Lower lobe of right lung (tissue), 2 donors: ENCODE measurements at places on chromosomes 7 and 10. TPM values are rescaled to one million over a fixed set of nuclear protein-coding genes. Genes with fewer than 3 reads are reported as not detected.

GRCh38 chr7:143383642-143383957 is 2.5 kb downstream of the ZYX start:
- no peak for DNase-seq

GRCh38 chr7:4079956-4080355 is 602.1 kb upstream of the FOXK1 start:
- no peak for DNase-seq

DNA sequence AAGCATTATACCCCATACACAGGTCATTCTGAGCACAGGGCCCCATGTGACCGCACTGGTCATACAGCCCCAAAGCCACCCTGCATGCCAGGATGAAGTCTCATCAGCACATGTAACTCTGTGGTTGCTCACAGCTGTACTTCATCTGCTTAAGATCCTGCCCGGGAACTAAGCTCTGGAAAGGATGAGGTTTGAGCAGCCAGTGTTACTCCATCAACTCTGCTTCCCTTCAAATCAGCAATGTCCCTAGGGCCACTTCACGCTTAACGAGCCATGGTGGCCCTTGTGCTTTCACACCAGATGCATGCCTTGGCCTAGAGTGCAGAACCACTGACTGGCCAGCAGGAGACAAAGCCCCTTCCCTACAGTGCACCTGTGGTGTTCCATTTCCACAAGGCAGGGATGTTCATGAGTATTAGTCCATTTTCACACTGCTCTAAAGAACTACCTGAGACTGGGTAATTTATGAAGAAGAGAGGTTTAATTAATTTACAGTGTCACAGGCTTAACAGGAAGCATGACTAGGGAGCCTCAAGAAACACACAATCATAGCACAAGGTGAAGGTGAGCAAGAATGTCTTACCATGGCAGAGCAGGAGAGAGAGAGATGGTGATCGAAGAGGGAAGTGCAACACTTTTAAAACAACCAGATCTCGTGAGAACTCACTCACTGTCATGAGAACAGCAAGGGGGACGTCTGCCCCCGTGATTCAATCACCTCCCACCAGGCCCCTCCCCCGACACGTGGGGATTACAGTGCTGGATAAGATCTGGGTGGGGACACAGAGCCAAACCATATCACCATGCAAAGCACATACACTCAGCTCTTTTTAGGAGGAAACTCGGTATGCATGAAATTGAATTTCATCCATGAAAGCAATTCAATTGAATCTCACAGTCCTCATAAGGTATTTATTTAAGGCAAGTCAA is 149.0 kb upstream of the CDCA7L start:
- no peak for DNase-seq

DNA sequence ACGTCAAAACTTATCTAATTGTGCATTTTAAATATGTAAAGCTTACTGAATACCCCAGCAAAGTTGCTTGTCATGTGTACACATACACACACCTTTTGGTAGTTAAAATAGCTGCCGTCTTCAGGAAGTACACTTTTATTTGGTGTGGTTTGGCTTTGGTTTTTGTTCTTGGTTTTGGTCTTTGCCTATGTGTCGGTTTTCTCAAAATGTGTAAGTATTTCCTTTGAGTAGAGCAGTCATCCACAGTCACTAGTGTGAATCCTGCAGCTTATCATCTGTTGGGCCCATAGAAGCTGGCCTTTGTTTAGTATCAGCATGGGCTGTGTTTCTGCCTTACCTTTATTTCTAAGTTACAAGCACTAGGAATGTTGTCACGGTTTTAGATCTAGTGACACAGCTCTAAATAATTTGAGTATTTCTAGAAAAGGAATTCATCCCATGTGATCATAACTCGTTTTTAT is 35.3 kb downstream of the NET1 start:
- no peak for DNase-seq

- peak; percentile 62 for DNase-seq
Observed at GRCh38 chr7:151853896-151854719, 22.8 kb downstream of the PRKAG2 start.

DNA sequence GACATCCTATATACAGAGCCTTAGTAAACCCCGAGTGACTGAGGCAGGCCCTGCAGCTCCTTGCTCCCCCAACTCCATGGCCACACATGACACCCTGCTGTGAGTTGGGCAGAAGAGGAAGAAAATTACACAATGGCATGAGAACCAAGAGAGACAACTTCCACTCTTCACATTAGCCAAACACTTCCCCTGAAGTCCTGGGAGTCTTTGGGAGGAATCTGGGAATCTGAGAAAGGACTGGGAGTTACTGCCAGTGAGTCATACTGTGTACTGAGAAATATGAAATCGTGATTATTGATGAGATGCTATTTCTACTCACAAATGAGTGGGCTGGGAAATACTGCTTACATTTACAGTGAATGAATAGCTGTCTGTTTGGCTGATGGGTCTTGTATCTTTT is 116.6 kb downstream of the SPAG6 start:
- DNase-seq = no peak

DNA sequence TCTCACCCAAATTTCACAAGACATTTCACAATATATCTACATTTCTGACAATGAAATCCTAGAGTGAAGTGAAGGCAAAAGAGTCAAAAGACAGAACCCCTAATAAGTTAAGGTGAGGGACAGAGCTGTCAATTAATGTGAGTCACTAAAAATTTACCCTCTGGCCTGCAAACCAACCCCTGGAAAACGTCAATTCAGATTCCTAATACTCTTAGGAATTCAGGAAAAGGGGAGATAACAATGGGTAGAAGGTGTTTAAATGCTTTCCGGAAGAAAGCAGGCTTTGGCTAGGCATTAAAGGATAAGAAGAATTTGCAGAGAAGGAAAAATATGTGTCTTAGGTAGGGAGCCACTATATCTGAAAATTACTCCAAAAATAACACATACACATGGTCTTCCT is 299.6 kb downstream of the INHBA start:
- DNase-seq = no peak

- peak; percentile 61 for DNase-seq
Observed at GRCh38 chr10:35435824-35436223, 99.5 kb downstream of the CCNY start.

DNA sequence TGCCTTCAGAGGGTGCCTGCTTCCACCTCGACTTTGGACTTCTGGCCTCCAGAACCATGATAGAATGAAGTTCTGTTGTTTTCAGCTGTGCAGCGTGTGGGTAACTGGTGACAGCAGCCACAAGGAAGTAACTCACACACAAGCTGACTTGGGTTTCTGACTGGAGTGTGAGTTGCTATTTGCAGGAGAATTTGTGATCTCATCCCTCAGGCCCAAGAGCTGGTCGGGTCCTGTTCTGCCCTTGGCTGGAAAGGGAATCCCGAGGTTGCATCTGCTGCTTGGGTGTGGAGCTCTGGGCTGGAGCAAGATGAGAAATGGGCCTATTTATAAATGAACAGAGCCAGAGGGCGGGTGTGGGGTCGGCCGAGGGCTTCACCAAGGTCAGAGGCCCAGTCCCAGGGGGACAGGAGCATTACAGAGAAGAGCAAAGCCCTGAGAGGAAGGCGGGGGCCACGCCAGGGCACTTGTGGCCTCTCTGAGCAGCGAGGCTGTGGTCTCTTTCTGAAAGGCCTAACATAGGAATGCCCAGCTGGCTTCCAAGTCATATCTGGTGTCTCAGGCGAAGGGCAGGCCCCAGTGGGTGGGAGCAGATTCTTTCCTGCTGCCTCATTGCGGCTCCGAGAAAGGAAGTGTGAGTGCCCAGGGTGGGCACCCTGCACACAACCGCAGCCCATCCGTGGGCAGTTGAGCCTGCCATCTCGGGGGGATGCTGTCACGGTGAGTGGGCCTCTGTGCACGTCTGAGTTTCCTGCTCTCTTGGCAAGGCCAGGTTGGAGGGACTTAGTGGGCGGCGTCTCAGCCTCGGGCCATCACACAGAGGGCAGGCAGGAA is 26.5 kb upstream of the C10orf71 start:
- DNase-seq = no peak

DNA sequence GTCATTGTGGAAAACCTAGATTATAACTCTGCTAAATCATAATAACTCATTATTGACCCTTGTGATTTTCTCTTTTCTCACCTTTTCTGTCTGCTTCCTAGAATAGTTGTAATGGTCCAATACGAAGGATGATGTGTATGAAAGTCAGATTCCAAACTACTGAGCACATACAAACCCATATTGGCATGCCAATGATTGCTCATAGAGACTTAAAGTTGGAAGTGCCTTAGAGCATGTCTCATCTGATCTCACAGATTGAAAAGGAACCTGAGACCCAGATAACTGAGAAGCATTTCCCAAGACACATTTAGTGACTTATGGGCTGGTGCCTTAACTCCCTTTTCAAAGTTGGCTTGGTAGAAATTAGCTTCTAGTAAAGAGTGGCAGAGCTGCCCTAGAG is 594.3 kb downstream of the REEP3 start:
- DNase-seq = no peak

DNA sequence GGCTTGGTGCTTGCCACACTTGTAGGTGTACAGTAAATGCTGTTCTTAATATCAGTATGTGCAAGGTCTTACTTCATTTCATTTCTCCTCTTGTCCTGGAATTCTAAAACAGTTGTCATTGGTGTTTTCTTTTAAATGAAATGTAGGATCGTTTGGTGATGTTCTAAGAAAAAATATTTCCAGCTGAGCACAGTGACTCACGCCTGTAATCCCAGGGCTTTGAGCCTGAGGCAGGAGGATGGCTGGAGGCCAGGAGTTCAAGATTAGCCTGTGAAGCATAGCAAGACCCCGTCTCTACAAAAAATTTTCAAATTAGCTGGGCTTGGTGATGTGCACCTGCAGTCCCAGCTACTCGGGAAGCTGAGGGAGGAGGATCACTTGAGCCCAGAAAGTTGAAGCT is 32.6 kb upstream of the ELN start:
- no peak for DNase-seq

DNA sequence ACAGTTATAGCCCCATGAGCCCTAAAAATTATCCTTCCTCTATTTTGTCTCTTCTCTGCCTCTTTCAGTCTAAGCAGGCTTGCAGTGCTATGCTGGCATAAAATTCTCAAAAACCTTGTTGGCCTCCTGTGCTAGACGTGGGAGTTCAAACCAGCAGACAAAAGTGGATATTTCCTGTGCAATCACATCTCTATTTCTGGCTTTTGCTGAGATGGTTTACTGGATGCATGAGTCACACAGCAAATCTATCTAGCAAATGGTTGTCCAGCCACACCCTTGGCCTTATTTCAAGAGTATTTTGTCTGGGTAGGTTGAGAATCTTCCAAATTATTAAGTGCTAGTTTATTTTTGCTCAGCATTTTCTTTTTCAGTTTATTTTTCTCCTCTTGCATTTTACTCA is 370.8 kb downstream of the CDC14C start:
- no peak for DNase-seq

- no peak for DNase-seq
Observed at GRCh38 chr7:108368466-108368865, 87.8 kb downstream of the NRCAM start.

DNA sequence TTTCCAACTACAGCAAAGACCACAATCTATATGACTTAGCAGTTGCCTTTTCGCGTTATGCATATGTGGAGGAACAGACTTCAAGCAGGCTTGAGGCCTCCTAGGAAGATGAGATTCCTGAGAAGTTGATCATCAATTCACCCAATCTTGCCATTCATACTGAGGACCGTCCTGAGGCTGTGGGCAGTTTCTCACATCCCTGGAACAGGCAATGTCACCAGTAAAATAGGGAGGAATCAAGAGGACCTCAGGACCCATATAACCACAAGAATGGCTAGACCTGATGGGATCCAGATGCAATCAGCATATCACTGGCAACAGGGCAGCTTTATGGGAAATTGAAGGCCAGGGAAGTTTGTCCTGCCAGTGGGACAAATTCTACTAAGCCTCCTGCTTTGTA is 17.3 kb downstream of the KDM7A start:
- DNase-seq = no peak

GRCh38 chr10:66927251-66927935 is 1.6 kb downstream of the LRRTM3 start:
- no peak for DNase-seq

- no peak for DNase-seq
Observed at GRCh38 chr10:115157357-115157756, 64.2 kb downstream of the ATRNL1 start.

DNA sequence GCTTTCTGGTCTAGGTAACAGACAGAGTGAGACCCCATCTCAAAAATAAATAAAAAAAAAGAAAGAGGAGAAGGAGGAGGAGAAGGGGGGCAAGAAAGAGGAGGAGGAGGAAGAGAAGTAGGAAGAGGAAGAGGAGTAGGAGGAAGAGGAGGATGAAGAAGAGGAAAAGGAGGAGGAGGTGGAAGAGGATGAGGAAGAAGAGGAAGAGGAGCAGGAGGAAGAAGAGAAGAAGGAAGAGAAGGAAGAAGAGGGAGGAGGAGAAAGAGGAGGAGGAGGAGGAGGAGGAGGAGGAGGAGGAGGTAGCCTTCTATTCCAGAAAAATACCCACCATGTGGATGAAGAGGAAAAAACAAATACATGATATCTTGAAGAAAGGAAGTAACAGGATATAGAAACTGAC is 172.1 kb downstream of the FRMD4A start:
- no peak for DNase-seq

- no peak for DNase-seq
Observed at GRCh38 chr10:132798876-132799275, 12.9 kb upstream of the NKX6-2 start.

DNA sequence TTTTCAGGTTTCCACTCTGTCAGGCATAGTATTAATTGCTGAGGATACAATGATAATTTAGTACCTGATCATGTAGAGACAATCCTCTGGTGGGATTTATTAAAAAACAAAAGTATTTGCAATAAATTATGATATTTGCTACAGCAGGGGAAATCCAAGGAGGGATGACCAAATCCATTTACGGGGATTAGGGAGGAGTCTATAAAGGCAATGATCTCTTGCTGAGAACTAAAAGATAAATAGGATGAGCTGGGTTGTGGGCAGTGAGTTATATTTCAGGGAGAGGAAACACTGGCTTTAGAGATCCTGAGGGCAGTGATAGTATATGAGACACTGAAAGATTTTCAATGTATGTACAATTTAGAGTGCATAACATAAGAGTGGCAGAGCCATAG is 305.5 kb downstream of the GPR37 start:
- no peak for DNase-seq

DNA sequence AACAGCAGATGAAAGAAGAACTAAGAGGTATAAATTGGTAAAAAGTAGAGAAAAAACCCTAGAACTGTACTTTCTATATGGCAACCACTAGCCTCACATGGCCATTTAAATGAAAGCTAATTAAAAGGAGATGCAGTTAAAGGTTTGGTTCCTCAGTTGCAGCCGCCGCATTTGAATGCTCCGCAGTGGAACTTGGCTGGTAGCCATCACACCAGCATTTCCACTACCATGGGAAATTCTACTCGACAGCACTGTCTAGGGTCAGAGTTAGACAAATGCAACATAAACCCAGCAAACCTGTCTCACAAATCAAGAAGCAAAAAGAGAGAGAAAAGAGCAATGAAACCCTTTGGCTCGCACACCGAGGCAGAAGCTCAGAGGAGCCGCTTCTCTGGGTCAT is 29.7 kb downstream of the VIPR2 start:
- DNase-seq = no peak

The C10orf105 gene
- 0.32 TPM for total RNA-seq

The TRIL gene
- total RNA-seq = 6.4 TPM

The GPR26 gene
- not detected for total RNA-seq

The SMNDC1 gene
- total RNA-seq = 31.5 TPM

The PON1 gene
- 0.24 TPM for total RNA-seq

The SKIDA1 gene
- 0.95 TPM for total RNA-seq

The GDF2 gene
- total RNA-seq = not detected

The C7orf33 gene
- total RNA-seq = not detected

The FOXL3 gene
- total RNA-seq = not detected

The SLC26A3 gene
- not detected for total RNA-seq

The ELOVL3 gene
- 0.92 TPM for total RNA-seq

The KCND2 gene
- total RNA-seq = 0.38 TPM

The LRIT1 gene
- not detected for total RNA-seq
